ENCODE measurements at places on chromosomes 13 and 19.

- no peak for DNase-seq
Measured at GRCh38 chr19:19558055-19558454, 20.0 kb downstream of the CILP2 start.

GRCh38 chr19:48569814-48570213 is 17.8 kb downstream of the SULT2B1 start:
- DNase-seq: no peak

DNA sequence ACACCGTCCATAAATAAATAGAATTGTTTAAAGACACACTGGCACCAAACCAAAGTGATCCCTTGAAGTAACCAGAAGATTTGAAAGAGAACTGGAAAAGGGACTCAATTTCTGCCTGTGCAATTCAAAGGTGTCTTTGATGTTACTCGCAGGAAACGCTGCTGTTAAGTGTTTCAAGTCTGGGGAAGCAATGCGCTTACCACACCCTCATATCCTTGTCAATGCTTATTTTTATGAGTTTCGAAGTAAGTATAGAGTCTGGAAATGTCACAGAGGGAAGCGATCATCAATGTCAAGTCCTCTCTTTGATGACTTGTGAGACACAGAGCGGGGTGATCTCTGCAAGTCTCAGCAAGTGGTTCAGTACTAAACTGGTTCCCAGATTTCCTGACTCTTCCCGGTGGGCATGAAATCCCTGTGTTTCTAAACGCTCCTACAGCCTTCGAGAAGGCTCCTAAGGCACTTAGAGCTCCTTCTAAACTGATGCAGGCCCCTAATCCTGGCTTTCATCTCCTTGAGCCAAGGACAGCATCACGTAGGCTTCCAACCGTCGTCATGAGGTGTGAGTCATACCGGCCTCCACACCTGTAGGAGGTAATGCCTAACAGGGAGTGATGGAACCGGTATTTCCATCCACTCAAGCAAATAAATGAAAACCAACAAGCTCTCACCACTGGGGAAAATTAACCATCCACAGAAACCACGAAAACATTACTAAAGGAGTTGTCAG is 22.8 kb downstream of the SYDE1 start:
- DNase-seq: no peak

- DNase-seq: no peak
Measured at GRCh38 chr13:21242236-21242635, 65.8 kb downstream of the MRPL57 start.

- DNase-seq: no peak
Measured at GRCh38 chr13:27112006-27112405, 59.6 kb downstream of the USP12 start.

DNA sequence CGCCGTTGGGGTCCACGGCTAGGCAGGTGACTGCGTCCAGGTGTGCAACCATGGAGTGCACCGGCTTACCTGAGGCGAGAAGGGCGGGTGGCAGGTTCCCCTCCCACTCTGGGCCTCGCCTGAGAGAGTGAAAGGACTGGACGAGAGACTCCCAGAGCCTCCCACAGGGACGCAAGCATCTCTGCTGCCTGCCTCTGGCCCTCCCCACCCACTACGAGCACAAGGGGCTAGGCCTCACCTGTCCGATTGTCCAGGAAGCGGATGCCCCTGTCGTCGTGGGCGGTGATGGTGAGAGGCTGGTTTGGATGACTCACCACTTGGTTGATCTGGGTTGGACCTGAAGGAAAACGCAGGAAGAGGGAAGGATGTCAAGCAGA is 5.1 kb upstream of the PRKD2 start:
- DNase-seq: no peak

DNA sequence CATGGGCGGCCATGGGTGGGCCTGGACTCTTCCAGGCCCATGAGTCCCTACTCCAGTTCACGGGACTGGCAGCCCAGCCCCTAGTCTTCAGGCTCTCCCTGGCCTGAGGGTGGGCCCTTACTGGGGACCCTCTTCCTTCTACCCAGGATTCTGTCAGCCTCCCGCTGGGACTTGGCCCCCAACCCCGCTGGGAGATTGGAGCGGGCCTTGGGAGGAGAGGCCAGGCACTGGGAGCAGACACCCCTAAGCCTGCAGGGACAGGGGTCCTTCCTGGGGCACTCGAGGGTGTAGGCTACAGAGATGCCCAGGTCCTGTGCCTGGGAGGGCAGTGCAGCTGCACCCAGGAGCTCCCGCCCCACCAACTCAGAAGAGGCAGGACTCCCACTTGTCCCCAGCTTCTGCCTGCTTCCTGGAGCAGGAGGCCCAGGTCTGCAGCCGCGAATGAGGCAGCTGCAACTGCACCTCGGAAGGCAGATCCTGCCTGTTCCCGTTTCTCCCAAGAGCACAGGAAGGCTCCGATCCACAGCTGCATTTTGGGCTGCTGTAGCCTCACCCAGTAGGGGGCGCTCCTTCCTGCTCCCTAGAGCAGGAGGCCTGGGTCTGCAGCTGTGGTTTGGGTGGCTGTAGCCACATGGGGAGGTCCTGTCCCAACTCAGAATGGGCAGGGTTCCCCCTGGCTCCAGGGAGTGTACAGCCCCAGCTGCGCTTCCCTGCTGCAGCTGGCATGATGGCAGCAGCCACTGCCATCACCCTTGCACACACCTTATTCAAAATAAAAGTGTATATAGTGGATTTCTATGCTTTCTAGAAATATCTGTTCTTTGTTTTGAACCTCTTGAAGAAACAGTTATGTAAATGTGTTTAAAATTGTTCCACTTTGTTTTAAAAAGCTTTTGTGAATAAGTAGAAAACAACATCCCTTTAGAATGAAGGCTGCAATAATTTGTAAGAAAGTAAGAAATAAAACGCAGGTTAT is 46.8 kb downstream of the TEX26 start:
- peak; percentile 2 for DNase-seq

GRCh38 chr13:42106998-42107397 is 58.5 kb downstream of the DGKH start:
- no peak for DNase-seq

DNA sequence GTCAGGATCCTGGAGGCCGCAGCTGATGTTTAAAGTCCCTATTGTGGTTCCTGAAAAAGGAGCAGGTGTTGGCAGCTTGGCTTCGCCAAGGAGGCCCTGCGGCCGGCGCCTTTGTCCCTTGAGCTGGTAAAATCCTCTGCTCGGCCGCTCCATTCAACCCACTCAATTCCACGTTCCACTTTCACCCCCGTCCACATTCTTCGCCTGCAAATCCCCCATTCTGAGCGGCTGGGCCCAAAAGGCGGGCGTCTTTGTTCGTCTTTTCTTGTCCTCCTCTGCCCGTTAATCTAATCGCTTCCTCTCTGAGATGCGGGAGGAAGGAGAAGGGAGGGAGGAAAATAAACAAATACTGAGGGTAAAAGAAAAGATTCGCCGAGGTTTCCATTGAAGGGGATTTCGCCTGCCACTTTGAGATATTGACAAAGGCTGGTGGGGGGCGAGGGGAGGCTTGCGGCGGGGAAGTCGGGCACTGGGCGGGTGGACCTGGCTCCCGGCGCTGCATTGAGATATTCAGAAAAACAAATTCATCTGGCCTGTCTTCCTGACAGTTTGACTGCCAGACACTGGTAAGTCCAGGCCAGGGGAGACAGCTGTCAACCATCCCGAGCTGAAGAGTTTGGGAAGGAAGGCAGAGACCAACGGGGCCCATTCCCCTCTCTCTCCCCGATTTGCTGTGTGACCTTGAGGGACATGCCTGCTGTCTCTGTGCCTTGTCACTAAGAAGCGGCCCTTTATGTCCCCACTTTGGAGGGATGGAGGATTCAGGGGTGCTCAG is 37.6 kb downstream of the ZNRF4 start:
- no peak for DNase-seq

DNA sequence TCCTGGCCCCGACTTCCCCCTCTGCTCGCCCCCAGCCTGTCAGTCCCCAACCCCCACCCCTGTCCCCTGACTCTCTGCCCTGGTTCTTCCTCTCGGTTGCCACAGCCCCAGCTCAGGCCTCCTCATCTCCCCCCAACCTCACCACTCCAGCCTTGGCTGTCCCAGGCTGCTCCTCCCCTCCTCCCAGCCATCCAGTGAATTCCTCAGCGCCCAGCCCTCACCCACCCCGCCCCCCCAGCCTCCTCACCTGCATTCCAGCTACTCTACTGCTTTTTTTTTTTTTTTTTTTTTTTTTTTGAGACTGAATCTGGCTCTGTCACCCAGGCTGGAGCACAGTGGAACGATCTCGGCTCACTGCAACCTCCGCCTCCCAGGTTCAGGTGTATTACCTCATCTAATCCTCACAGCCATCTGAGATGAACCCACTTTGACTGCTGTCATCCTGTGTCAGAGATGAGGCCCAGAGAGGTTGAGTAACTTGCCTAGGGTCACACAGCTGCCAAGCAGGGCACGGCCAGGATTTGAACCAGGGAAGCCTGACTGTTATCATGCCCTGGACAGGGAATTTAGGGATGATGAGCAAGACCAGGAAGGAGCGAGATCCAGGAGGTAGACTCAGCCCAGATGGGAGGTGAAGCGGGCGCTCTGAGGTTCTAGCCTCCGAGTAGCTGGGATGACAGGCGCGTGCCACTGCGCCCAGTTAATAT is 2.6 kb downstream of the SULT2B1 start:
- DNase-seq: no peak

- no peak for DNase-seq
Measured at GRCh38 chr13:38542601-38543000, 144.3 kb upstream of the FREM2 start.

GRCh38 chr13:112248406-112248760 is 127.8 kb upstream of the SPACA7 start:
- no peak for DNase-seq

DNA sequence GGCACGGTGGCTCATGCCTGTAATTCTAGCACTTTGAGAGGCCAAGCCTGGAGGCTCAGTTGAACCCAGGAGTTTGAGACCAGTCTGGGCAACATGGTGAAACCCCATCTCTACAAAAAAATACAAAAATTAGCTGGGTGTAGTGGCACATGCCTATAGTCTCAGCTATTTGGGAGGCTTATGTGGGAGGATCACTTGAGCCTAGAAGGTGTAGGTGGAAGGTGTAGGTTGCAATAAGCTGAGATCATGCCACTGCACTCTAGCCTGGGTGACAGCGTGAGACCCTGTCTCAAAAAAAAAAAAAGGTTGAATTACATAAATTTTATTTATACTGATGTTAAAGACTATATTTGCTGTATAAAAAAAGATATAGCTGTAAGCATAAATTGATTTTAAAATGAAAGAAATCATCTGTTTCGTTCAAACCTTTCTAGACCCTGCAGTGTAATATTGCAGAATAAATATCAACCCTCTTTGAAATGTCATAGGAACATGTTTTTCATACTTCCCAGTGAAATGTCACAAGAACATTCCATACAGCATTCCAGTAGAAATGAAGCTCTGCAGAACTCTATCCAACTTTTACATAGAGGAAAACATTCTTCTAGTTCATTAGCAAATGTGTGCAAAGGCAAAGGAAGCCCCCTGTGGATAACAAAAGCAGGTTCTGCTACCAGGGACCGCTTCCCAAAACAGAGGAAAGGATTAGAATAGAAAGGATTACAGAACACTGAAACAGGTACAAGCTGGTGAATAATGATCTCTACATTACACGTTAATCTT is 76.0 kb downstream of the CAB39L start:
- no peak for DNase-seq

DNA sequence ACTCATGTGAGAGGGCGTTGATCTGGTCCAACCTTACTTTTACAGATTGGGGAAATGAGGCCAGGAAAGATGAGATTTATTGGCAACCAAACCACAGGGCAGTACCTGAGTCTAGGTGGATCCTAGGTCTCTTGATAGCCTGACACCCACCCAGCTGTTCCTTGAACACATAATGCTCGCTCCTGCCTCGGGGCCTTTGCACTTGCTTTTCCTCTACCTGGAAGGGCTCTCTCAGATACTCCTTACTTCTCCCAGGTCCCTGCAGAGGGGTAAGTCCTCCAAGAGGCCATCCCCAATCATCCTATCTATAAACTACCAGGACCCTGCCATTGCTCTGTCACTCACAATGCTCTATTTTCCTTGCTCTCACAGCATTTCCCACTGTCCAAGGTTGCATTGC is 7.4 kb downstream of the ZNF575 start:
- DNase-seq: no peak

- no peak for DNase-seq
Measured at GRCh38 chr13:113904411-113904810, 40.5 kb upstream of the GAS6 start.
